Stimulated activated naive CD4-positive, alpha-beta T cell (primary cell): ENCODE measurements at places on chromosomes 5 and 9.

DNA sequence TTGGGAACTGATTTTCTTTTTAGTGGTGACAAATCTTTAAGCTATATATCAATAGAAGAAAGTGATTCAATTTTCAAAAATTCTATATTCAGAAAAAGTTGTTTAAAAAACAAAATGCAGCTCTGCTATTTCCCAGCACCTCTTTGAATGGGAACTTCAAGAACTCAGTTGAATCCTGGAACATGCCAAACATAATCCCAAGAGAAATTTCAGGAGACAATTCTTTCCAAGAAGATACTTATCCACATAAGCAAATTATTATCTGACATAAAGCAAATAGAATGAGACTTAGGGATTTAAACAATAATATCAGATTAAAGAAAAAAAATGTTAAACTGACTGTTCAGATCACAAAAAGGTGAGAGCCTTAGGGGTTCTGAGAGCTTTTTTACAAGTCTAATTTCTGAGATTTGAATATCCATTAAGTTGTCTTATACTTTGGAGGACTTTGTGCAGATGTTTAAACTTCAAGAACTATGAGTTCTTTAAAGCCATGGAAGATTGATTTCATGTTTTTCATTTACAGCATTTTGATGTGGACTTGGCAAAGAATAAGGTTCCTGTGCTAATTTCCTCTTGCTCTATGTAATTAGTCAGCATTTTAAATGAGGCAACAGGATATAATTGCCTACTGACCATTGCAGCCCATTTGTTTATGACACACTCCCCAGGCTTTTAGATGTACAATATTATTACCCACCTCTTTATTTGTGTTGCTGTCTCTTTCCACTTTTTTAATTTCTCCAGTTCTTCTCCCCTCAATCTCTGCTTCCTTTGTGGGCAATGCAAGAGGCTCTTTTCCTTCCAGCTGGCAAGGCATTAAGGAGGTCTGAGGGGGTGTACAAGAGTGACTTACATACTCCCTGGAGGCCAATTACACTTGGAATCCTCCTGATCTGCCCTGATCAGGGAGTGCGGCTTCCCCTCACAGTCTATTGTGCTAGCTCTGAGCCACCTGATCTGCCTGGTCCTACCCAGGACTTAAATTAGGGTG lies 419.1 kb downstream of the NR2F1-AS1 start:
- DNase-seq: no peak

DNA sequence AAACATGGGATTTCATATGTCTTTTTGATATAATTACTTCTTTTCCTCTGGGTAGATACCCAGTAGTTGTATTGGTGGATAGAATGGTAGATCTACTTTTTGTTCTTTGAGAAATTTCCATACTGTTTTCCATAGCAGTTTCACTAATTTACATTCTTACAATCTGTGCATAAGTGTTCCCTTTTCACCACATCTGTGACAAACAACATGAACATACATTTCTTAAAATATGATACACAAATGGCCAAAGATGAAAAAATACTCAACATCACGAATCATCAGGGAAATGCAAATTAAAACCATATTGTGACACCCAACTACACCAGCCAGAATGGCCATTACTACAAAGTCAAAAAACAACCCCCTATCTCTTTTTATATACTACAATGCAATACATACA lies 1778.5 kb upstream of the ACO1 start:
- DNase-seq: no peak

DNA sequence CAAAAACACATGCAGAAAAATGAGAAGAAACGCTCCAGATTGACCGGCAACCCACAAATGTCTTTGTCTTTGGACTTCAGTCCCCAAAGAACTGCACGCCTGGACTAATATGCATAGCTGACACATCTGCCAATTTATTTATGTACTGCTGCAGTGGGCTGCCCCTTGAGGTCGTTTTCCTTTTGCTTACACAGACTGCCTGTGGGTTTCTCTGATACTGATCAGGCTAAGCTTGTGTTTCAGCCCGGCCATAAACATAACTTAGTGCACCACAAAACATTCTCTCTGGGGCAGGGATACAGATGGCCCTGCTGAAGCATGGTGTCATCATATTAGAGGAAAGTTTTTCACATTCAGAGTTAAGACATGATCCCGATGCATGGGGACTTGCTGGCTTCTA lies 75.4 kb downstream of the NUDT12 start:
- no peak for DNase-seq

DNA sequence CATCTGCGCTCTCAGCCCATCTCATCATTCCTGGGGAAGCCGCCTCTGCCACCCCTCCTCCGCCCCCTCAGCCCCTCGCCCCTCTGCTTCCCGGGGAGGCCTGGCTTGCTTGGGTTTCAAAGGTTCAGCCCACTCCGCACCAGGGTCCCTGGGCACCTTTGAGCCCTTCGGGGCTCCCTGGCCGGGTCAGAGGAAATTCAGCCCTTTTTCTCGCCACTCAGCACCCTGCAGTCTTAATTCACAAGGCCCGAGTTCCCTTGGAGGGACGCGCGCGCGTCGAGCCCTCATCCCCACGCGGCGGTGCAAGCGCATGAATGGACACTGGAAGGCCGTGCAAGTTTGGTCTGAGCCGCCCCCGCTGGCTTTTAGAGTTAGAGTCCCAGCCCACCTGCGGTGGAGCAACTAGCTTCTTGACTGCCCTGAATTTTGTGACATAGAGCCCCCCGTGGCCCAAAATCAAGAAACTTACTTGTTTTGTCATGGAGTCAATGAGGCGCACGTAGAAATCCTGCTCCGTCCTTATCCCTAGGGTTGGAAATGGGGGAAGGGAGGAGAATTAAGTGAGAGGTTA lies 4.5 kb downstream of the EBF1 start:
- no peak for DNase-seq

DNA sequence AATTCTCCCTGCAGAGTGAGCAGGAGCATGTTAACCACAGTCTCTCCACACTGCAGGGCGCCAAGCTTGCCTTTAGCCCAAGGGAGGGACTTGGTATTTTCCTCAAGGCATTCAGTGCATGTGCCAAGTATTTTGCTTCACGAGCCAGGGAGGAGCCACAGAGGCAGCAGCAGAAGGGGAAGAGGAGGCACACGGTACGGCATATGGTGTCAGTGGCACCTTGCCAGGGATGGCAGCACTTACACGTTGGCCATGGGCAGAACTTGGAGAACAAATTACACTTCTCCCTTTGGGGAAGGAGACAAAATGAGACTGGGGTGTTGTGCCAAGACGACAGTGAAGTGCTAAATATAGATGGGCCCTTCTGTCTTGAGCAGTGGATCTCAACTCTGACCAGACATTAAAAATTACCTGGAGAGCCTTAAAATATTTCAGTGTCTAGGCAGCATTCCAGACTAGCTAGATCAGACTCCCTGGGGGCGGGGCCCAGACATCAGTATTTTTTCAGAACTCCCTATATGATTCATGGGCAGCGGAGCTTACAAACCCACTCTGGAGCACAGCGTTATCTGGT lies 155.8 kb downstream of the DRD1 start:
- no peak for DNase-seq

DNA sequence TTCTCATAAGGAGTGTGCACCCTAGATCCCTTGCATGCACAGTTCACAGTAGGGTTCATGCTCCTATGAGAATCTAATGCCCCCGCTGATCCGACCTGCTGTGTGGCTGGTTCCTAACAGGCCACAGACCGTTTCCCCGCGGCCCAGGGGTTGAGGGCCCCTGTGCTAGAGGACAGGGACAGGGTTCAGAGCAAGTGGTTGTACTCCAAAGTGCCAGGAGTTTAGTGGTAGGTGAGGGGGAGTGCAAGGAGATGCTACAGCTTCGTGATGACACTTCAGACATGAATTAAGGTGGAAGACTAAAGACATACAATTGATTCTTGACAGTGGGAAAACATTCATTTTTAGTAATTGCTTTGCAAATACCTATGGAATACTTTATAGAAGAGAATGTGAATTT lies 40.5 kb downstream of the SNX24 start:
- DNase-seq: no peak

GRCh38 chr5:31531543-31531887 lies 378 bp downstream of the DROSHA start:
- no peak for DNase-seq

- no peak for DNase-seq
Observed at GRCh38 chr9:116760636-116761035, 73.5 kb downstream of the TRIM32 start.

GRCh38 chr9:129174724-129175514 lies 3.1 kb downstream of the IER5L start:
- DNase-seq: peak; percentile 31

- DNase-seq: no peak
Observed at GRCh38 chr9:84224246-84224645, 116.3 kb downstream of the SLC28A3 start.

DNA sequence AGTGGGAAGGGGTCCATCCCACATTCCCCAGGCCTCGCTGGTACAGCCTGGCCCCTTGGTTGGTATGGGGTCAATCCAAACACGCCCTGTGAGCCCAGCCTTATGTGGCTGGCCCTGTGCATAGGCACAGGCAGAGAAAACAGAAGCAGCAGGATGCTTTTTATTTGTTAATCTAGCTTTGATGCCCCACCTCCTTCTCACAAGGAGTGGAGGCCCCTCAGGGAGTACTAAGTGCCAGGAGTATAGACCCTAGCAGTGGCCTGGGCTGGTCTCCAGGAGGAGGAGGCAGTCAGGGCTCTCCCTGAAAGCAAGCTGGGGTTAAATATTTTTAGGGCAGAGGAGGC lies 14.6 kb upstream of the TCF7 start:
- DNase-seq: no peak

- DNase-seq: no peak
Observed at GRCh38 chr9:94882966-94883641, 156.6 kb downstream of the AOPEP start.

- DNase-seq: peak; percentile 10
Observed at GRCh38 chr9:37029304-37029775, 4.7 kb downstream of the PAX5 start.
